Vagina (tissue), 2 donors: ENCODE measurements at places on chromosomes 6 and 20. TPM values are rescaled to one million over a fixed set of nuclear protein-coding genes. Genes with fewer than 3 reads are reported as not detected.

EEF1E1 gene
- 53.0 TPM for total RNA-seq

PBOV1 gene
- not detected for total RNA-seq

SEL1L2 gene
- not detected for total RNA-seq

NOTCH4 gene
- 18.2 TPM for total RNA-seq

ILRUN gene
- 48.4 TPM for total RNA-seq

DNA sequence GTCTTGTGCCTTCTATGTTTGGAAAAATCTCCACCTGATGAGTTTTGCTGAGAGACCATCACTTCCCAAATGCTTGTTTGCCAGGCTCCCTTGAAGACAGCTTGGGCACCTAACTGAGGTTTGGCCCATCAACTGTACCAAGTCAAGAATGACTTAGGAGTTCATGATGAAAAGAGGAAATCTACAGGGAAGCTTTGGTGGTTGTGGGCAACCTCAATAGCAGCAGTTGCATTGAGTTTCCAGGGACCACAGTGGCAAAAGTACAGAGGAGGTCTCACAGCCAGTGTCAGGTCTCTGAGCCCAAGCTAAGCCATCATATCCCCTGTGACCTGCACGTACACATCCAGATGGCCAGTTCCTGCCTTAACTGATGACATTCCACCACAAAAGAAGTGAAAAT is 49.7 kb upstream of the PHACTR1 start:
- H3K36me3 ChIP-seq: no peaks in the 10 kb centered on the region
- no peaks in the 10 kb centered on the region for H3K27me3 ChIP-seq
- H3K27ac ChIP-seq: no peak overlapping the region
- H3K4me1 ChIP-seq: no peaks in the 10 kb centered on the region

DNA sequence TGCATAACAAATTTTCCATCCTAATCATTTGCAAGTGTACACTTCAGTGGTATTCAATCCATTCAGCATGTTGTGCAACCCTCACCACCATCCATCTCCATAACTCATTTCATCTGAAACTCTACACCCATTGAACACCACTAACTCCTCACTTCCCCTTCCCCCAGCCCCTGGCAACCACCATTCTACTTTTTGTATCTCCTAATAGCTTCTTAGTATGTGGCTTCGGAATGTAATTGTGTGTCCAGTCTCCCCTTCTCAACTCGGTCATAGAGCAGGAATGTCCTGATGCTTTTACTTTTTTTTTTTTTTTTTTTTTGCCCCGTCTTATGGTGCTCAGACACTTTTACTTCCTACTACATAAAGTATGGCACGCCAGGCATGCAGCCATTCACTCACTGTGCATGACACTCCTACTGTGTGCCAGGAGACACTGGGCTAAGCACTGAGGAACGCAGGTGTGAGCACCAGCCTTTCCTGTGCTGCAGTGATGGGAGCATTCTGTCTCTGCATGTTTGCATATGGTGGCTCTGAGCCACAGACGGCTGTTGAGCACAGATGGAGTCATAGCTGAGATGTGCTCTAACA is 15.3 kb downstream of the HCK start:
- H3K27me3 ChIP-seq: no peaks in the 10 kb centered on the region
- DNase-seq: no peak
- no peaks in the 10 kb centered on the region for H3K4me1 ChIP-seq
- H3K36me3 ChIP-seq: no peaks in the 10 kb centered on the region
- no peak overlapping the region for H3K4me3 ChIP-seq

- peaks cover 4% of the 10 kb centered on the region for H3K27me3 ChIP-seq
- no peak overlapping the region for H3K4me3 ChIP-seq
- H3K36me3 ChIP-seq: no peaks in the 10 kb centered on the region
These were observed 13.2 kb upstream of the IRF4 start for GRCh38 chr6:378090-378957.

DNA sequence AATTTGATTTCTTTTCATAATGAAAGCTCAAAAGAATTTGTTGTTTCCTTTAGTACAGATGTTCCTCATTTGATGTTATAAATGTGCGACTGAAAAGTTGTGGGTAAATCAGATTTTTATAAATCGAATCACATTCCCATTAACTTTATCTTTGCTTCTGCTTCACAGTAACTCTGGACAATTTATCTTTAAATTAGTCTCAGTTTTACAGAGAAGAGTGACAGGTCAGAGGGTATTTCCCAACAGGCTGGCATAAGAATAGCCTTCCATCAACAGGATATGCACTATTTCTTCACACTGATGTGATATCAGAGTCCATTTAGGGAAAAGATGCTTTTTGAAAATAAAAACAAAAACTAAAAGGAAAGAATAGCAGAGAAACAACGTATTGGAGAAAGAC is 286.9 kb downstream of the FRK start:
- no peaks in the 10 kb centered on the region for H3K36me3 ChIP-seq
- H3K4me1 ChIP-seq: no peaks in the 10 kb centered on the region
- DNase-seq: no peak
- H3K27ac ChIP-seq: no peak overlapping the region

DNA sequence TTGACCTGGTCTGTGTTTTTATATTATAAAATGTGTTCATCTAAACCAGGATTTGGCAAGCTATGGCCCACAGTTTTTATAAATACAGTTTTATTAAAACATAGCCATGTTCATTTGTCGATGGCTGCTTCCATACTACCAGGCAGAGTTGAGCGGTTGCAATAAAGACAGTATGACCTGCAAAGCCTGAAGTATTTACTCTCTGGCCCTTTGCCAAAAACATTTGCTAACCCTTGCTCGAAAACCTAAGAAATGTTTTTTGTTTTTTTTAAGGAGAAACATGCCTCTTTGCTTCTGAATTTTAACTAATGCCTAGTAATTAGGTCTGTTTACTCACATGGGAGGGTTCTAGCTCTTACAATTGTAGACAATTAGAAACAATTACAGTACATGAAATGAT is 67.4 kb upstream of the SMIM28 start:
- H3K27ac ChIP-seq: no peak overlapping the region
- no peaks in the 10 kb centered on the region for H3K4me1 ChIP-seq

DNA sequence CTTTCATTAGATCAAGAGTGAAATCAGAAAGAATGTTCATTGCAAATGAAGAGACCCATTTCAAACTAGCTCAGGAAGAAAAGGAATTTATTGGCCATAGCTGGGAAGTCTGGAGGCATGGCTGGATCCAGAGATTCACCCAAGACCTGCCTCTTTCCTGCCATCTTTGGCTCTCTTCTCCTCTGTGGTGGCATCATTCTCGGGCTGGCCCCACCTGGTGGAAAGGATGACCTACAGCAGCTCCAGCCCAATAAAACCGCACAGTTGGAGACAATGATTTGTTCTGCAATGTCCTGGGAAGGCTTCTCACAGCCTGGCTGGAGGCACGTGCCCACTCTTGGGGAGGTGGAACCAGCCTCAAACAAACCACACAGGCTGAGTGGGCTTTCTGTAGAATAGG is 18.1 kb upstream of the FERMT1 start:
- no peaks in the 10 kb centered on the region for H3K4me1 ChIP-seq
- H3K27me3 ChIP-seq: no peaks in the 10 kb centered on the region

GRCh38 chr6:22366214-22366613 is 69.4 kb upstream of the PRL start:
- no peak overlapping the region for H3K27ac ChIP-seq
- H3K27me3 ChIP-seq: no peaks in the 10 kb centered on the region
- H3K4me3 ChIP-seq: no peak overlapping the region
- no peak for DNase-seq
- H3K36me3 ChIP-seq: no peaks in the 10 kb centered on the region

DNA sequence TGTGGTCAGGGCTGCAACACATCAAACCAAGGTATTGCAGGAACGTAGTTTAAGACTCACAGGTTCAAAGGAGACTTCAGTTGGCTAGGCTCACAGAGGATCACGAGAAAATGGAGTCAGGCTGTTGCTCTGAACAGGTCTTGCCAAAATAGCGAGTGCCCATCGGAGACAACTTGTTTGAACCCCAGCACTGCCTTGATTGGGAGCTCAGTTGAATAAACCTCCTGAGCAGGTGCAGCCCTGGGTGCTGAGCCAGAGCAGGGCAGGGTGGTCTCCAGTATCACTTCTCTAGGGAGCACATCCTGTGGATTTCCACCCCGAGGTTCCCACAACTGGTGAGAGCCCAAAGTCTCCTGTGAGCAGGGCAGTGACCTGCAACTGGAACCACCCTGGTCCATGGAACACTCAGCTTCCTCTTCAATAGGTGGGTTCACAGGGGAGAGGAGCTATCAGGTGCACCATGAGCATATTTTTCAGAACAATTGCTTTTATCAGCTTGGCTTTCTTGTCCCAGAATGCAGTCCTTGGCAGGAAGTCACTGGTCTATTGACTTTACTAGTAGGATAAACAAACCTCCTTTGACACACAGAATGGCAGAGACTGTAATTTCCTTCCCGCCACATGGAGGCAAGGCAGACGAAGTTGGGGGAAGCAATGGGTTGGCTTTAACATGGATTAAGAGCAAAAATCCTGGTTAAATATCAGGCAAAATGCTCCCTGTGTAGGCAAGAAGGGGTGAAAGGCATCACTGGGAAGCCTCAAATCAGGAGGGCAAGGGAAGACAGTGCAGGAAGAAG is 267.7 kb upstream of the FOXQ1 start:
- H3K4me3 ChIP-seq: no peak overlapping the region

DNA sequence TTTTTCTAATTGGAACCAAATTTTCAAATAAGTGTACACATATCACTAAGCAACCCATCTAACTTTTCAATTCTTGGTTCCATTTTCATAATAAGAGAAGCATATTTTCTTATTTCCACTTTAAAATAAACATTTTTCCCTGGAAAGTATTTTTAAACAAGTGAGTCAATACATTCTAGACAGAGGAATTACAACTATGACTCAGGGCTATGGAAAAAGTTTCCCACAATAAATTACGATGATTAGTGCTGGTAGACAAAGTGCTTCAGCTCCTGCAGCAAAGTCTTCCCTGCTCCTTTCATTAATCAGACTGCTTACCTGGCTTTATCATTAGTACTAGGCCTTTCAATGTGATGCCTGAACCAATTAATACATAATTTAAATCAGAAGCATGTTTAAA is 322.5 kb downstream of the HACE1 start:
- no peaks in the 10 kb centered on the region for H3K36me3 ChIP-seq
- DNase-seq: no peak
- H3K4me3 ChIP-seq: no peak overlapping the region
- H3K27me3 ChIP-seq: no peaks in the 10 kb centered on the region
- H3K27ac ChIP-seq: no peak overlapping the region
- no peaks in the 10 kb centered on the region for H3K4me1 ChIP-seq

- DNase-seq: no peak
- H3K27ac ChIP-seq: no peak overlapping the region
- no peaks in the 10 kb centered on the region for H3K27me3 ChIP-seq
- H3K4me1 ChIP-seq: no peaks in the 10 kb centered on the region
- H3K36me3 ChIP-seq: no peaks in the 10 kb centered on the region
These were observed 73.5 kb upstream of the CDH4 start for GRCh38 chr20:61178551-61179071.

DNA sequence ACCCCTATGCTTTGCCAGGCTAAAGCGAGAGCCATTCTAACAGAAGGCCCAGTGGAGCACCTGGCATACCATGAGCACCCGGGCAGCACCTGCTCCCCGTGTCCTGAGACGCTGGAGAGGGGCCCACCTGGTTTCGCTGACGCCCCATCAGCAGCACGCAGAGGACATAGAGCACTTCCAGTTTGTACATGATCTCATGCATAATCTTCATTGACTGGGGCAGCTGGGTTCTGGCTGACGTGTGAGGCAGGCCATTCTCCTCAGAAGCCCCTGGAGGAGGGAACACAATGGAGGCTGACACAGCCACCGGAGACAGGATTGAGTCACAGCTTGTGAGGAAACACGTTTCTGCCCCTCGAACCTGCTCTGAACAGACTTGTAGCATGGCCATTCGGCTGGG is 65.4 kb downstream of the MYH7B start:
- H3K4me1 ChIP-seq: peaks cover 41% of the 10 kb centered on the region
- peak overlapping the region; percentile 23 for H3K27ac ChIP-seq
- DNase-seq: no peak
- no peak overlapping the region for H3K4me3 ChIP-seq
- H3K36me3 ChIP-seq: no peaks in the 10 kb centered on the region
